Activated CD4-positive, CD25-positive, alpha-beta regulatory T cell treated with anti-CD3 and anti-CD28 coated beads, Interleukin-2, amount 50 U/mL, for 16 hours (primary cell): ENCODE measurements at places on chromosomes 7 and 10.

GRCh38 chr7:31991846-31992245 is 78.4 kb downstream of the PDE1C start:
- DNase-seq = no peak

- no peak for DNase-seq
Measured at GRCh38 chr7:29319719-29320521, 125.3 kb downstream of the CHN2 start.

DNA sequence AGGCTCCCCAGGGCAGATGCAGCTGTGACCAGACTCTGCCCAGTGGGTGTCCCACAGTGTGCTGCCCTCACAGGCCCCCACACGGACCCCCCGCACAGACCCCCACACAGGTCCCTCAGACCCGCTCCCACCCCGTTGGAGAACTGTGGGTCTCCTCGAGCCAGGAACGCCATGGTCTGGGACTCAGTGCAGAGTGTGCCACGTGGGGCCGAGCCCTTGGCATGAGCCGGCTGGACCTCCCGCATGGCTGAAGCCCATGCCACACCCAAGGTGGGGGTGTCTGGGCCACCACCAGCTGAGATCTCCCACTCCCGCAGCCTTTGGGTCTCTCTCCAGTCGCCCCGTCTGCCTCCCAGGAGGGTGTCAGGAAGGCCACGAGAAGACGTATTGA is 34.3 kb downstream of the JAKMIP3 start:
- no peak for DNase-seq

DNA sequence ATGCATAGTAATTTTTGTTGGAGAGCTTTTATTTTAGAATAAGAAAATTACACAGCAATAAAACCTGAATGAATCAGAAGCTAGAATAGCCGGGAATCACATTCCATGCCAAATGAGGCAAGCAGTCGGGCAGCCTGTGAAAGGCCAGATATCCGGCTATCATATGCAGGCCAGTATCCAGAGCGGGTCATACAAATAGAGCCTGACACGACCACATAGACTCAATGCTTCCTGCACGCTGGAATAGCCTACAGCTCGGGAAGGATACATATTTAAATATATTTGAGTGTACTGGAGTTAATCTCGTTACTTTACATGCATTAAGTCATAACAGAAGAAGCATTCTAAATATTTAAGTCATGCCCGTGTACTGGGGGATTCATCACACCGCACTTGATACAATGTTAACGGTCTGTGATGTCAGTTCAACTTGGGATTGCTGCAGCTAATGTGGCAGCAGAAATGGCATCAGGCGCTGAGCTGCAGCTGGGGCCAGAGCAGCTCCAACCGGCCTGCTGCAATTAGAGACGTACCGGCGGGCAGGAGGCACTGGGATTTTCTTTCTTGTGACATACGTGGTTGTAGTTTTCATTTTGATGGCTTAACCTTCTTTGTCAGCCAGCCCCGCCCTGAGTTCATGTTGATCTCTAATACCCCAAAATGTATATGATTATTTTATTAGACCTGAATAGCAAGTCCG is 112.0 kb downstream of the EBF3 start:
- no peak for DNase-seq

DNA sequence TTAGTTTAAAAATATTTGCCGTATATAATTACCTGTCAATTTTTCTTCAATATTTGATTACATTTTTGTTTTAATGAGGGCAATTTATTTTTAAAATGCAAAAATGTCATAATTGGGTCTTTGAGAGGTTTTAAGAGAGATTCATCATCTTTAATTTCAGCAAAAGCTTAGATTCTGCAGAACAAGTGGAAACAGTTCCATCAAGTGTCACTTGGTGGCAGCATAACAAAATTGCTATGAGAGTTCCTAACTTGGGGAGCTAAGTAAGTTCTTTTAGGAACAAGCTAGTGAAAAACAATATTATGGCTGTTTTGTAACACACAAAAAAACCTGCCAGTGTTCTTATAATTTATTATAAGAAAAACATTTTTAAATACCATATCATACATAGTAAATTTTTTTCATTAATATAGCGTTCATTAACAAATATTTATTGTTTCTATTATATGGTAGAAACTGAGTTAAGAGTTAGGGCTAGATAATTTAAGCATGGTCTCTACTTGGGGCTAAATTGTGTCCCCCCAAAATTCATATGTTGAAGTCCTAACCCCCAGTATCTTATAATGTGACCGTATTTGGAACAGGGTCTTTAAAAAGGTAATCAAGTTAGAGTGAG is 155.2 kb downstream of the MAGI2 start:
- no peak for DNase-seq
